Caco-2 (cell line): ENCODE measurements at places on chromosomes 3 and 15. TPM values are rescaled to one million over a fixed set of nuclear protein-coding genes. Genes with fewer than 3 reads are reported as not detected.

GRCh38 chr3:153439780-153440179 is 277.8 kb downstream of the RAP2B start:
- DNase-seq, result no peak

DNA sequence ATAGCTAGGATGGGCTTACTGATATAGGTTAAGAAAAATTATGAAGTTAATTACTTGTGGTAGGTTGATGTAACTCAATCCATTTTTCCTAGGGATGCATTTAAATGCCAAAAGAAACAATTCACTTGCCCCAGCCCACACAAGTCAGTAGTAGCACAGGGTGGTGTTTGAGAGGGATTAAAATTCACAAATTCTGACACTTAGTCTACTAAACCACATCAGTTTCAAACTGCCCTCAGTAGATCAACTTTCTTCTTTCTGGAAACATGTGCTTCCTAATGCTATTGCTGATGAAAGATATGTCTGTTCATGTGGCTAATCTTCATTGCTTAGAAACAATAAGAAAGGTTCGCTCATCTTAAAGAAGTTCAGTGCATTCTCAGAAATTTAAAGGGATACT is 160.6 kb downstream of the EPHA3 start:
- DNase-seq, result no peak

ACOX2 gene
- total RNA-seq, result 9.1 and 9.5 TPM in 2 replicates

- peak; percentile 67 for DNase-seq
Measured at GRCh38 chr15:39581793-39582285, 960 bp downstream of the THBS1 start.

- peak; percentile 20 for DNase-seq
Measured at GRCh38 chr15:75214293-75215096, 12.8 kb downstream of the C15orf39 start.

GRCh38 chr15:83200589-83200988 is 7.0 kb downstream of the HDGFL3 start:
- no peak for DNase-seq

DNA sequence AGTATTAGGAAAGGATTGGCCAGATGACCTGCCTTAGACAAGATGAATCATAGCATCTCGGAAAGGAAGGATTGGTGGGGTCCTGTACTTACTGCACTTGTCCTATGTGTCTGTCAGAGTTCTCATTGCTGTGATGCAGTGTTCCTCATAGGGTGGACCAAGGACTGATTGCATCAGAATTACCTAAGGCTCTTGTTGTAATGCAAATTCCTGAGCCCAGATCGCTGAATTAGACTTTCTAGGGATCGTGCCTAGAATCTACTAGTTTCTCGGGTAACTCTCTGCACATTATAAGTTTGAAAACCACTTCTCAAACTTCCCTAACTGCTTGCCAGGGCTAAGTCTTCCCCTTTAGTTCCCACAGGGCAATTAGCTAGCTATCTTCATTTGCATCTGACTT is 74.9 kb upstream of the SKOR1 start:
- DNase-seq, result no peak

- DNase-seq, result no peak
Measured at GRCh38 chr15:78347586-78348543, 7.7 kb downstream of the CRABP1 start.

- no peak for DNase-seq
Measured at GRCh38 chr3:24828551-24828950, 333.9 kb upstream of the THRB start.

TMEM108 gene
- total RNA-seq, result not detected in 2 replicates

NT5DC2 gene
- total RNA-seq, result 212 and 214 TPM in 2 replicates

DNA sequence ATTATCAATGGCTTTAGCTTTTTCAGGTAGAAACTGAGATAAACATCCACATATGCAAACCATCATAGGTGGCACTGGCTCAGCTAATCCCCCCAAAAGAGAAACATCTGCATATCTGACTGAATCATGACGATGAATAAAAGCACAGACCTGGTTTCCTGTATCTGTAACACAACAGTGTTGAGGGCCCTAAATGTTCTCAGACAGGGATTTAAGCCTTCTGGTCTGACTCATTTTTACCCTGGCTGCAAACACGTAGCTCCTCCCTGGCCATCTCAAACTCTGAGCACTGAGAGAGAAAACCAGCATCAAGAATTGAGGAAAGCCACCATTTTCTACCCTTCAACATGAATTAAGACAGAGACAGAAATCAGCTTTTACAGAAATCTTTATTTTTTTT is 35.2 kb downstream of the GLB1 start:
- no peak for DNase-seq

DNA sequence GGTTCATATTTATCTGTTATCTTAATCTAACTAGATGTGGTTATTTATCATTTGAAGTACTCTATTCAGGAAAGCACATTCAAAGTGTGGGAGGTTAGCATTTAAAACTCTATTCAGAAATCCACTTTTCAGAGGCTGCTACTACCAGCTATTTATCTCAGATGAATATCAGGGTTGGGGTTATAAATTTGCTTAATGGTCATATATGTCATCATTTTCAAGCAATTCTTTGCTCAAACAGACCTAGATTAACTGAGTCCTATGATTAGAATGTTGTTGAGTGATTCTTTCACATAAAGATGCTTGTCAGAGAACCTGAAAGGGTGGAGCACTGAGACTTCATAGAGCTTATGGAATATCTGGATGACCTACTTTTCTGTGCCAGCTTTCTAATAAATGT is 436.9 kb upstream of the TGFBR2 start:
- DNase-seq, result no peak

- no peak for DNase-seq
Measured at GRCh38 chr3:55755516-55756205, 268.6 kb upstream of the WNT5A start.

LYZL4 gene
- not detected in 2 replicates for total RNA-seq

GRCh38 chr15:89647191-89647851 is 7.9 kb downstream of the KIF7 start:
- DNase-seq, result peak; percentile 62

GRCh38 chr15:35071106-35071505 is 14.0 kb downstream of the NANOGP8 start:
- no peak for DNase-seq

HCLS1 gene
- total RNA-seq, result 0.45 and 1.00 TPM in 2 replicates

RHOV gene
- total RNA-seq, result 3.2 and 4.4 TPM in 2 replicates

CCDC12 gene
- 52.7 and 60.8 TPM in 2 replicates for total RNA-seq

CRYGS gene
- 1.6 and 3.2 TPM in 2 replicates for total RNA-seq

IMPDH2 gene
- total RNA-seq, result 233 and 240 TPM in 2 replicates

DNA sequence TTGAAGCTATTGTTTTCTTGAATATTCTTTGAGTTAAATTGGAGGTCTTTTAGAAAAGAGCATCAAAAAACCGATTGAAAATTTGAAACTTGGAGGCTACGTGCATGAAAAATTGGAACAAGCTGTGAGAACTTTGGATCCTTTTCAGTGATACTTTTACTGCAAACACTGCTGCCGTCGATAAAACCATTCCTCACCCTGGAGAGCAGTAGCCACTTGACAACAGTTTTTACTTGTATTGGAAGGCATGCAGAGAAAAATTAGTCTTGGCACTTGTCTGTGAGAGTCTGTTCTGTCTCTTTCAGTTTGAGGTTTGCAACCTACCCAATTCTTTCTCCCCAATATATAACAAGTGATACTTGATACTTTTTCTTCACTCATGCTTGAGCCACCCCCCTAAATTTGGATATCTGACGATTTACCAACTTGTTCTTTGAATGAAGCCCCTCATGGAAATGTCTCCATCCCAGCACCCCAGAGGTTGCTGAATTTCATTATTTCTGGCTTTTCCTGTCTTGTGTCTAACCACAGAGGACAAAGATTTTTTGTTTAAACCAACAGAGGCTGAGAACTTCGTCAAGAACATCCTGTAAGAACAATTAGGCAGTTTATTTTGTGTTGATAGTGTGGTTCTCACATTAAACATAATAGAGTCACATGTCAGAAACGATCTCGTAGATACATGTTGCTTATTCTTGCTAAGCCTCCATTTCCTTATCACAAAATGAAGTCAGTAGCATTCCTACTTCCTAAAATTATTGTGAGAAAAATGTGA is 307.3 kb upstream of the PLSCR5 start:
- no peak for DNase-seq

FETUB gene
- total RNA-seq, result 0.30 TPM in 1 of 2 replicates, not detected in the other

- DNase-seq, result peak; percentile 97
Measured at GRCh38 chr3:122415762-122416654, at the start of gene WDR5B. WDR5B (minus strand) TSS chr3:122416062; CDS start chr3:122415528, 534 bp downstream.

DNA sequence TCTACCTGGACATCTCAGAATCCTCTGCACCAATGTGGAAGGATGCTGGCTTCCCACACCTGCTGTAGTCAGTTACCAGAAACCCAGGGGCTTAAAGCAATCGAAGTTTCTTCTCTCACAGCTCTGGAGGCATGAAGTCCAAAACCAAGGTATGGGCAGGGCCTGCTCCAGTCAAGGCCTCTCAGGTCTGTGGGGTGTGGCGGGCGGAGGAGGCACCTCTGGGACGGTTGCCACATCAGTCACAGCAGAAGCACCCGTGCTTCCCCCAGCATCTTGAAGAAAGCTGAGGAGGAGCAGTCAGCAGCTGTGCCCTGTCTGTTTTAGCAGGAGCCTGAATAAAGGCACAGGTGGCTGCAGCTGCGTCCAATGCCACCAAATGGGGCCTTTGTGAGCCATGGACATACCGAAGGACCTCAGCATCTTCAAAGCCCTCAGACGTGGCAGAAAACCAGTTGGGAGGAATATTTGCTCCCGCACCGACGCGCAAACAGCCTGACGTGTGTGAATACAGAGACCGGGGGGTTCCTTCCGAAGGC is 68.9 kb downstream of the TFRC start:
- DNase-seq, result no peak

DNA sequence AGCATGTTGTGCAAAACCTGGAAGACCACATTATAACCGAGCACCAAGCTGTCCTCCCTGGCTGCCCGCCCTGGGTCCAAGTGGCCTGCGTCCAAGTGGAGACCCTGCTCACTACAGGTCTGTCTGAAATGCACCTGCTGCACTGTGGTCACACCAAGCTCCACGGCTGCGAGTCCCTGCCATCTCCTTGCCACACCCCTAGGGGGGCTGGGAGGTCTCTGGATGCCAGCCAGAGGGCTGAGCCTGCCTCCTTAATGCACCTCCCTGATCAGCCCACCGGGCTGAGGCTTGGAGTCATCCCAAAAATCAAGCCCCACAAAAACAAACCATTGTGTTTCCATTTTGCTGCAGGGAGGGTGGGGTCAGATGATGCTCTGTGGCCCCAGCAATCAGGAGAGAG is 187.1 kb downstream of the MEGF11 start:
- no peak for DNase-seq

GP5 gene
- total RNA-seq, result 0.12 and 0.25 TPM in 2 replicates

GRCh38 chr3:118782755-118783202 is 251.9 kb downstream of the IGSF11 start:
- DNase-seq, result no peak

DNA sequence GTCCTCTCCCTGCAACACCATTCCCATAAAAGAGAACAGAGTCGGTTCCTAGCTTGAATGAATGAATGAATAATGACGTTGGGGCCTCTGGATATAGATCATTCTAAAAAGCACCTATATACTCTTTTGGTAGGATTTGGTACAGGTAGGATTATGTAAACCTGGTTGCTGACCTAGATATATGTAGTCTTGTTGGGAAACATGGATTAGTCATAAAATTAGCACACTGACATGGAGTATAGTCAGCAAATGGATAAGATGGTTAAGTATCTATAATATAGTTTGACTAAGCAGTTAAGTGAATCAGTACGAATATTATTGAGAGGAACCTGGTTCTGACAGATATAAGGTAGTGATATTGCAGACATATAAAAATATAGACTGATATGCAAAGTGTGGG is 142.5 kb downstream of the FILIP1L start:
- no peak for DNase-seq
